ENCODE measurements at places on chromosomes 7 and 10. TPM values are rescaled to one million over a fixed set of nuclear protein-coding genes. Genes with fewer than 3 reads are reported as not detected.

CLRN3 gene
- not detected for total RNA-seq

SPDYE1 gene
- not detected for total RNA-seq

BLNK gene
- 9.4 TPM for total RNA-seq

LBX1 gene
- 0.47 TPM for total RNA-seq

CDC14C gene
- total RNA-seq: not detected

GIMAP6 gene
- total RNA-seq: 52.7 TPM

MMP21 gene
- total RNA-seq: 0.13 TPM

UTF1 gene
- not detected for total RNA-seq

FRAT1 gene
- 5.2 TPM for total RNA-seq

UCN3 gene
- total RNA-seq: 0.35 TPM

PRKG1 gene
- 29.0 TPM for total RNA-seq

HOXA6 gene
- 5.0 TPM for total RNA-seq

ZNF804B gene
- total RNA-seq: not detected

LIPK gene
- not detected for total RNA-seq

HYAL4 gene
- total RNA-seq: not detected

RALA gene
- 45.8 TPM for total RNA-seq

GPR22 gene
- total RNA-seq: not detected

TNKS2 gene
- total RNA-seq: 37.6 TPM

GFRA1 gene
- total RNA-seq: 2.4 TPM

FBXO24 gene
- 0.37 TPM for total RNA-seq

HOXA11 gene
- total RNA-seq: 0.10 TPM

GNG11 gene
- total RNA-seq: 18.2 TPM

All from left lung (tissue), 14 donors.